Hindlimb muscle (tissue), 1 donor: ENCODE measurements at places on chromosomes 5 and 9. TPM values are rescaled to one million over a fixed set of nuclear protein-coding genes. Genes with fewer than 3 reads are reported as not detected.

- no peak for DNase-seq
Observed at GRCh38 chr5:4995014-4995413, 145.1 kb upstream of the ADAMTS16 start.

DNA sequence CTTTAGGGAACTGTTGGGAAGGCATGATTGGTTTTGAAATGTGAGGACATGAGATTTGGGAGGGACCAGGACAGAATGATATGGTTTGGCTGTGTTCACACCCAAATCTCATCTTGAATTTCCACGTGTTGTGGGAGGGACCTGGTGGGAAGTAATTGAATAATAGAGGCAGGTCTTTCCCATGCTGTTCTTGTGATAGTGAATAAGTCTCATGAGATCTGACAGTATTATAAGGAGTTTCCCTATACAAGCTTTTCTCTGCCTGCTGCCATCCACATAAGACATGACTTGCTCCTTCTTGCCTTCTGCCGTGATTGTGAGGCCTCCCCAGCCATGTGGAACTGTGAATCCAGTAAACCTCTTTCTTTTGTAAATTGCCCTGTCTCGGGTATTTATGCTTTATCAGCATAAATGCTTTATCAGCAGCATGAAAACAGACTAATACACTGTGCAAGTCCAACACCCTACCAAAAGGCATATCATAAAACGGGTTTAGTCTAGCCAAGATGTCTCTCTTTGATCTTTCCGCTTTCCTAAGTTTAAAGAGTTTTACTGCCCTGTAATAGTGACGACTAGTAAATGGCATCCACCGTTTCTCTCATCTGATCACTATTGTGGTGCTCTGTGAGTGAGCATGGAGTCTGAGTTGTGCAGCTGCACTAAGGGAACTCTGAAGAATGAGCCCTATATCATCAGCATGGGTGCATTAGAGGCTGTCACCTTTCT, 12.9 kb upstream of the ZNF782 start:
- DNase-seq: no peak

DNA sequence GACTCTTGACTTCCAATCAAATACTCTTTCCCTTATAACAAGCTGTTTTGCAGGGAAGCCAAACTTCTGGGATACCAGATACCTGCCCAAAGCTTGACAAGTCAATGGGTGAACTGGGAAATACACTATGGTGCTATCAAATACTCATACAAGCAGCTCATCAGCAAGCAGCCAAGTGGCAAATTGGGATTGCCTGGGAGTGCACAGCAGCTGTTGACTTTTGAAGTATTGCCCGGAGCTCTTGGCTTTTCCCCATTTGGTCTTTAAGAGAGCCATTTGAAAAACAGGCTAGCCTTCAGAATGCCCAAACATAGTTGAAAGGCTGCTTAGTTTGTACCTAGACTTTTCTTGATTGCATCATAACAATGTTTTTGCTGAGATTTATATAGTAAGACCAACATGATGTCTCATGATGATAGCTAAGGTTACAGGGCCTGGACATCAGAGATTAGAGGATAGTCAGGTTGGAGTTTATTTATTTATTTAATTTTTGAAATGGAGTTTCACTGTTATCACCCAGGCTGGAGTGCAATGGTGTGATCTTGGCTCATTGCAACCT, 210.1 kb upstream of the ZNF608 start:
- no peak for DNase-seq

C1QTNF3 gene
- polyA plus RNA-seq: 50.5 TPM

- DNase-seq: no peak
Observed at GRCh38 chr9:112176524-112176923, 1.4 kb upstream of the SUSD1 start.

GABRA6 gene
- not detected for polyA plus RNA-seq

DNA sequence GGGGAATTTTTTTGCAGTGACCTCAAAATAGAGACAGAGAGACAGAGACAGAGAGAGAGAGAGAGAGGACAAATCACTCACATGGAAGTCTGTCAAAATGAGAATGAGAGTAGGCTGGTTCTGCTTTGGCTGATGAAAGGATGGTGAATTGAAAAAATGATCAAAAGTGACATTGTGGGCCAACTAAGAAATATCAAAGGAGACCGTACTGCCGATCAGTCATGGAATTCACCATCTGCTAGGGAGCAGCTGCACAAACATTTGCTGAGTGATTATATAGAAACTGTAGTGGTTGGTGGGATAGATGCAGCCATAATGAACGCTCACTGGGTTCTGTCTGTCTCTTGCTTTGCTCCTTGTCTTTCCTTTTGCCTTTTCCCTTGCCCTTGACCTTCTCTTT, 476.6 kb upstream of the SGCD start:
- no peak for DNase-seq

DNA sequence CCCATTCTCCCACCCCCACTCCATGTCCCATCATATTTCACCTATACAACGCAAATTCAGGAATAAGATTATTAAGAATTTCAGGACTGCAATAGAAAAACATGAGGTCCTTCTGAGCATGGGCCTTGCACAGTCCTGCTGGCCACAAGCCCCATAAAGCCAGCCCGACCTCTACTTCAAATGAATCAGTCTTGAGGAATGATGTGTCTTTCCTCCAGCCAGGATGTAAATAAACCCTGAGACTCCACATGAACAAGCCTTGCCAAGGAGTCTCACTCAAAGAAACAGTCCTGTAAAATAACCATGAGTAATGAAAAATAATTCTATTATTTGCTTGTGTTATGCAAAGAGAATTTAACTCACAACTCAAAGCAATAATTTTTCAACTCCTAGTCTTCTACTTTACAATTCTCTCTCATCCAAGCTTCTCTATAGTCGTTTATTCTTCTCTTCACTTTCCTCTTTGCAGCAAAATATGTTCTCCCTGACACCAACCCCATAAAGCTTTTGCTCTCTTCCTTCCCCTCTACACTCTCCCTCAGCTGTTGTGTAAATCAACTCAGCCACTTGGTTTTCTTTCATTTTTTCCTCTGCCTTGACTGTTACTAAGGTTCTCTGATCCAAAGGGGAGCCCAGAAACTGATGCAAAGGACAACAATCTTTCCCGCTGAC, 140.1 kb upstream of the MOCS2 start:
- DNase-seq: no peak
